CD4-positive, alpha-beta memory T cell (primary cell): ENCODE measurements at places on chromosomes 3 and 15. TPM values are rescaled to one million over a fixed set of nuclear protein-coding genes. Genes with fewer than 3 reads are reported as not detected.

The EXOSC7 gene
- total RNA-seq, result 45.3 TPM

The TEX55 gene
- total RNA-seq, result not detected

The NANOGP8 gene
- not detected for total RNA-seq

The ARNT2 gene
- total RNA-seq, result not detected

The SECISBP2L gene
- total RNA-seq, result 72.9 TPM

The MLF1 gene
- total RNA-seq, result 1.0 TPM
